SK-N-SH treated with all-trans-retinoic acid at 6 μM for 48 hours (cell line): ENCODE measurements at places on chromosomes 5 and 9.
A peak's percentile ranks its signal among the peaks of the same experiment; 100 is the strongest.

- peak; percentile 85 for ATAC-seq
Observed at GRCh38 chr5:61010467-61011454, 65.8 kb downstream of the NDUFAF2 start.

GRCh38 chr5:116032094-116032517, at the start of gene ARL14EPL:
ARL14EPL (plus strand) TSS chr5:116032472; CDS start chr5:116051466, 18,994 bp downstream.
- ATAC-seq = peak; percentile 99

- no peak for ATAC-seq
Observed at GRCh38 chr5:31887556-31887955, 248.6 kb downstream of the PDZD2 start.

GRCh38 chr5:157800137-157800536, 56.6 kb downstream of the LSM11 start:
- ATAC-seq = no peak

DNA sequence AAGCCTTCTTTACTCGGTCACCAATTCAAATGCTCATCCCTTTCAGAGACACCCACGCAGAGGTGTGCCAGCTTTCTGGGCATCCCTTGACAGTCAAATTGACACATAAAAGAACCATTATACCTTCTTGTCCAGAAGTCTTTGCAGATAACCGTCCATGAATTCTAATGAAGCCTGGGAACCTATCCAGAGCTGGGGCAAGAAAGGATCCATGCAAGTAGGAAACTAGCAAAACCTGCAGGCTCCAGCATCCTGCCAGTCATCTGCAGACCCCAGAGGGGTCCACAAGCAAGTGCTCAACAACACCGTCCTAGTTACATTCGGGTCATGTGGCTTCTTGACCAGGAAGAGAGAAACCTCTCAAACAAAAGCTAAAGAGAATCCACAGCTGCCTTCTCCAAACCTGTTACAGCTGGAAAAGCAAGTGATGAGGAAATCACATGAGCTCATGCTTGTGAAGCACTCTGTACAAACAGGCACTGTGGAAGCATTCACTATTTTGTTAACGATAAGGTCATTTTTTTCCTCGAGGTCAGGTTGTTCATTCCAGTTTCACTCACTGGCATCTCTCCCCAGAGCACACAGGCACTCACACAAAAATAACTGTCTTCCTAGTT, 80.2 kb upstream of the DMRT1 start:
- no peak for ATAC-seq

GRCh38 chr9:79123415-79123814, 448.4 kb upstream of the TLE4 start:
- ATAC-seq = no peak

DNA sequence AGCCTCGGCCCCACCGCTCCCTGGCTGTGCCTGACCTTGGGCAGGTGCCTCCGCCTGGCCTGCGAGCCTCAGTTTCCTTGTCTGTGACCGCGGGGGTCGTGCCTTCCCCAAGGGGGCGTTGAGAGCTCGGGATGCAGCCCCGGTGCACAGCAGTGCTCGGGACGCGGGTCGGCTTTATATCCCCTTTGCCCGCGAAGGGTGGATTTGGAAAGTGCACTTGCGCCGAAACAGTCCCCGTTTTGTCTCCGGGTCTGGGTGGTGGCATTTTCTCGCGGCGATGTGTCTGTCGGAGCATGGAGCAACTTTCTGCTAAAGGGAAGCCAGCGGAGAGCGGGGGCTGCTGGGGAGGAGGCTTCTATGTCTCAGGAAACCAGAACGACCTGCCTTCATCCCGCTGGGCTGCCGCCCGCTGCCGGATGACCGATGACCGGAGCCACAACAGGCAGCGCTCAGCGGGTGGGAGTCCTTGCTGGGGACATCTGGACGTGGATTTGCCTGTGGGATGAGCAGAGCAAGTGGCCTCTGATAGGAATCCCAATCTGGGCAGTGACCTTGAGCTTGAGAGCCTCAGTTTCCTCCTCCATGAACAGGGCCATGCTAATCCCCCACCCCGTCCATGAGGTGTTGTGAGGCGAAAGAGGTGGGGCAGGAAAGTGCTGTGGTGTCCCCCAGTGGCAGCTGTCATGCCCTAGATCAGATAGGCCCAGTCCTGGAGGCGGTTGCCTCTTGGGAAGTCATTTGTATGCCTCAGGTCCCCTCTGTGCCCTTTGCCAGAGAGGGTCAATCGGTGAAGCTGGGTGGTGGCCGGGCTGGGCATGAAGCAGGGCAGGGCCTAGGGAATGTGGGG, 651 bp downstream of the HRH2 start:
- no peak for ATAC-seq

DNA sequence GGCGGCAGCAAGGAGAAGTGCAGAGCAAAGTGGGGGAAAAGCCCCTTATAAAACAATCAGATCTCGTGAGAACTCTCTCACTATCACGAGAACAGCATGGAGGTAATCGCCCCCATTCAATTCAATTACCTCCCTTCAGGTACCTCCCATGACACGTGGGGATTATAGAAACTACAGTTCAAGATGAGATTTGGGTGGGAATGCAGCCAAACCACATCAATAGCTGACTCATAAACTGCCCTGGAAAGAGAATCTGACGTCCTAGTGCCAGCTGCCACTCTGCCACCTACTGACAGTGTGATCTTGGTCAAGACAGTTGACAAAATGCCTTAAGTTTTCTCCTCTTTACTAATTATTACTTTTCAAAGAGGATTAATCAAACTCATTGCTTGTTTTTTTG, 128.3 kb downstream of the GPBP1 start:
- no peak for ATAC-seq

GRCh38 chr9:35976726-35977125, 18.8 kb upstream of the OR2S2 start:
- no peak for ATAC-seq
